ENCODE measurements at places on chromosomes 12 and 14. TPM values are rescaled to one million over a fixed set of nuclear protein-coding genes. Genes with fewer than 3 reads are reported as not detected.

The GOLGA3 gene
- 35.9 TPM for total RNA-seq

The TOMM20L gene
- total RNA-seq, result not detected

The SUSD6 gene
- 6.4 TPM for total RNA-seq

The SSPN gene
- 4.9 TPM for total RNA-seq

The CFAP54 gene
- 4.7 TPM for total RNA-seq

The IL31 gene
- not detected for total RNA-seq
